ENCODE measurements at places on chromosomes 16 and 17.

- DNase-seq, result peak; percentile 62
These were observed 756 bp downstream of the LUC7L3 start for GRCh38 chr17:50719924-50720794.

DNA sequence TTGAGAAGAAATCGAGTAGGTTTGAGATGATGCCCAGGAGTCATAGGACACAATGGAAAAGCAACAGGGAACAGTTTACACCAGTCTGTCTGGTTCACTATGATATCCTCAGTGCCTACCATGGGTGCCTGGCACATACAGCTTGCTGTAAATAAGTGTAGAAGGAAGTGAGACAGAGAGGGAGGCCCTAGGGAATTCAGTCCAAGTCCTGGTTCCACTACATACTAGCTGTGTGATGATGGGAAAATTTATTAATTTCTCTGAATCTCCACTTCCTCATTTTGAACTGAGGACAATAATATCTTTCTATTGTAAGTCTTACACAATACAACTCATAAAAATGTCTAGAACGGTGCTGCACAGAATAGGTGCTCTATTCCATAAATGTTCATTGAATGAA, 53.3 kb upstream of the LYRM9 start:
- DNase-seq, result no peak

GRCh38 chr17:50101346-50102163, 6.4 kb downstream of the PDK2 start:
- DNase-seq, result peak; percentile 19

- no peak for DNase-seq
These were observed 52.5 kb downstream of the FTO start for GRCh38 chr16:53756275-53756996.

DNA sequence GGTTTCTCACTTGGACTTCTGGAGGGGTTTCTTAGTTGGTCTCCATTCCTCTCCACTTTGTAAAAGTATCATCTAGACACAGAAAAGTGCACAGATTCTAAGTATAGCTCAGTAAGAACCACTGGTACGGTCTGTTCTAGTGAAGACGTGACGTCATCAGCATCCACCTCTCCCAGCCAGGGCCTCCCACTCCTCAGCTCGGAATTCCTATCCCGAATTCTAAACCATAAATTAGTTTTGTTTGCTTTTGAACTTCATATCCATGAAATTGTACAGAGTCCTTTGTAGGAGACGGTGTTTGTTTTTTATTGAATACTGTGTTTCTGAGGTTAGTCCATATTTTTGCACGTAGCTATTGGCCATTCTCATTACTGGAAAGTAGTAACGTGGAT, 25.5 kb downstream of the FOXK2 start:
- no peak for DNase-seq

GRCh38 chr17:49631496-49631895, 46.4 kb downstream of the SPOP start:
- no peak for DNase-seq

DNA sequence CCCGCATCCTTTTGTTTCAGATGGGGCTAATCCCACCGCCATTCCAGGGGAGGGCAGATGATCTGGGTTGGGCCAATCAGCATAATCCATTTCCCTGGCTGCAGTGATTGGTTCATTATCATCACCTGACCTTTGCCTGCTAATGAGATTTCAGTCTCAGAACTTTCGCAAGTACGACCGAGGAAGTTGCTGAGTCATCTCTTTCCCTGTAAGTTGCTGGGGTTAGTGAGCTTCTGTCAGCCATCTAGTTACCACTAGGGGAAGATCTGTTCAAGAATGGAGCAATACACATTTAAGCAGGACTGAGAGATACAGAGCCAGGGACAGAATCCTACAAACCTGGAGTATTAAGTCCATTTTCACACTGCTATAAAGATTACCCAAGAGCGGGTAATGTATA, 65.3 kb upstream of the NUDT7 start:
- peak; percentile 32 for DNase-seq

Data from hematopoietic multipotent progenitor cell treated with erythropoietin and hydrocortisone succinate and interleukin-3 and kit ligand, for 6 days (in vitro differentiated cells).